Large intestine (tissue), 12 donors: ENCODE measurements at places on chromosomes 13 and 19. TPM values are rescaled to one million over a fixed set of nuclear protein-coding genes. Genes with fewer than 3 reads are reported as not detected.

GRCh38 chr13:74669149-74669548 is 534.9 kb upstream of the KLF12 start:
- no peak for DNase-seq

- no peak for DNase-seq
These were observed 10.9 kb downstream of the SHC2 start for GRCh38 chr19:449916-450315.

DNA sequence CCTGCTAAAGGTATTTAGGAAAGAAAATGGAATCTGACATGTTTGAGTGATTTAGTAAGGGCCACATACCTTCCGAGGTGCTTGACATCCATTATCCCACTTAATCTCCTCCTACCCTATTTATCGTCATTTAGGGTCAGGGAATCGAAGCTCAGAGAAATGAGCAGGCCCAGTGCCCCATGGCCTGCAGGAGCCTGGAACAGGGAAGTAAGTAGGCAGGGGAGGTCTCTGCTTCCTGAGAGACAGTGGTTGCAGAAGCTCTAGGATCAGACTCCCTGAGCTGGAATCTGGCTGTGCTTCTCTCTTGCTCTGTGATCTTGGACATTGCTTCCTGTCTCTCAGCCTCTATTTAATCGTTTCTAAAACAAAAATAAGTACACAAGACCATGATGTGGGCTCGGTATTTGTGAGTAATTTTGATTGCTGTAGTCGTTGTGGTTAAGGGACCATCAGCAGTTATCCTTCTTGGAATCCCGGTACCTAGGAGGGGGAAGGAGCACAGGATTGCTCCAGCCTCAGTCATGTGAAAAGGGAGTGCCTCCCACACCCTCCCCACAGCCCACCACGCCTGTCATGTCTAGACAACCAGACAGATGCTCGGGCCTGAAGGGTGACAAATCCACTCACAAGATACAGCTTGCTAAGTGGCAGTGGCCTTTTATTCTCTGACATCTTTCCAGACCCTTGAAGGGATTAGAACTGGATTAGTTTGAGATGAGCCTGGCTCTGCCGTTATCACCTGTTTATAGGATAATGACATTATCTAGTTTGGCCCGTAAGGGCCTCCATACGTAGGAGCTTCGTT is 169.2 kb upstream of the TSHZ3 start:
- DNase-seq: no peak

GRCh38 chr13:71879129-71879535 is 12.1 kb upstream of the DACH1 start:
- peak; percentile 73 for DNase-seq

DNA sequence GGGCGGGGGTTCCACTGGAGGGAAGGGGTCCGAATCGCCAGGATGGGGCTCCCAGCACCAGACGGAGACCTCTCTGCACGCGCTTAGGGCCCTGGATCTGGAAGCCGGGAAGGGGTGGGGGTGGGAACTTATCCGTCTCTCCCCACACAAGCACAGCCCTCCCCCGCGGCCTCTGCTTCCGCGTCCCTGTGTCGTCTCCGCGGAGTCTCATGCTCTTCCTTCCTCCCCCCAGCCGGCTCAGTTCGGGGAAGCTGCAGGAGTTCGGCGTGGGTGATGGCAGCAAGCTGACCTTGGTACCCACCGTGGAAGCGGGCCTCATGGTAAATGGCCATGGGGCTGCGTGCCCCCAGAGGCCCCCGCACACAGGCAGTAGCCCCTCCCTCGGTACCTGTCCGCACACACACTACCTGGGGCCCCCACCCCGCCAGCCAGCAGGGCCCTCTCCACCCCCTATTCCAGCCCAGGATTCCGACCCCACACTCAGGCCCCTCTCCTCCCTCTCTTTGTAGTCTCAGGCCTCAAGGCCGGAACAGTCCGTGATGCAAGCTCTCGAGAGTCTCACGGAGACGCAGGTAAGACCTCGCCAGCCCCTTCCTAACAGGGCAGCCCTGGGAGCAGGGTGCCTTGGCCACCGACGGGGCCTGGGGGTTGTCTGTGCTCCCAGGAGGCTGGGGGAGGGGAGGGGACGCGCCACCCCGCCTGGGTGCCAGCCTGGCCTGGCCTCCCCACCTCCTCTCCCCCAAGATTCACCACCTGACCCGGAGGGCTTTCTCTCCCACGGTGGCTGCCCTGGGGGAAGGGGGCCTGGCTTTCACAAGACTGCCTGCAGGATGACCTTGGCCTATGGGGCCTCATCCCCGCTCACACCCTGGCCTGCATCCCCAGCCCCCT is 3.2 kb downstream of the MIDN start:
- DNase-seq: peak; percentile 89

DNA sequence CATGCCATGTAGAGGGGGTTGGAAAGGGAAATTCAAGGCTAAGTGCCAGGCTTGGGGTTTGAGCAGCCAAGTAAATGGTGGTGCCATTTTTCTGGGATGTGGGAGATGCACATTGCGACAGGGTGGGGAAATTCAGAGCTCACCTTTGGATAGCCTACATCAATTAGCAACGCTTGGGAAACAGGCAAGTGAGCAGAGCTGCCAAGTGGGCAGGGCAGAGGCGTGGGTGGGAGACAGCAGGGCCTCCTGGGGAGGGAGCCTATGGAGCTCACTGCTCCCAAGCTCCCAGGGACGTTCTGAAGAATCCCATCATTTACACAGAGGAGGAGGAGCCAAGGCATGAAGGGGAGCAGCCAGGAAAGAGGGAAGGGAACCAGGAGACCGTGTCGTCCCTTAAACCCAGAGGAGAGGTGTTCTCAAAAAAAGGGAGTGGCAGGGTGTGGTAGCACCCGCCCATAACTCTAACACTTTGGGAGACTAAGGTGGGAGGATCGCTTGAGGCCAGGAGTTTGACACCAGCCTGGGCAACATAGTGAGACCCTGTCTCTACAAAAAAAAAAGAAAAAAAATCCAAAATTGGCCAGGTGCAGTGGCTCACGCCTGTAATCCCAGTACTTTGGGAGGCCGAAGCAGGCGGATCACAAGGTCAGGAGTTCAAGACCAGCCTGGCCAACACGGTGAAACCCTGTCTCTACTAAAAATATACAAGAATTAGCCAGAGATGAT is 11.5 kb upstream of the CCNE1 start:
- DNase-seq: no peak

GRCh38 chr13:113528101-113528812 is 37.7 kb upstream of the DCUN1D2 start:
- DNase-seq: no peak

VSTM2B gene
- 8.3 TPM for polyA plus RNA-seq

- DNase-seq: no peak
These were observed 45.5 kb downstream of the OLFM4 start for GRCh38 chr13:53074114-53074513.

DNA sequence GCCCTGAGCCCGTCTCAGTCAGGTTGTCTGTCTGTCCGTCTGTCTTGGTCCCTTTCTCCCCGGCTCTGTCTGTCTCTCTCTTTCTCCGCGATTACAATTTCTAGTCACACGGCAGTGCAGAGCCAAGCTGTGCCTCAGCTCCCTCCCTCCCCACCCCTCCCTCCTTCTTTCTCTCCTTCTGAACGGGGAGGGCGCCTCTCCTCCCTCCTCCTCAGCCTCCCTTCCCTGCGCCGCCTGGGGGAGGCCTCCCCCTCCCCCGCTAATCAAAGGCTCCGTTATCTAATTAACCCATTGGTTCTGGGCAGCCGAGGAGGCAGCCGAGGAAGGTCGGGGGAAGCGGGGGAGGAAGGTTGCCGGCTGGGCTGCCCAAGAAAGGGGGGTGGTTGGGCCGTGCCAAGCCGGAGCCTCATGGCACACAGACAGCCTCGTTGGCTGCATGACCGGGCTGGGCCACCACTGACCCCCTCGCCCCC is 16.5 kb downstream of the LRRC4B start:
- no peak for DNase-seq

DNA sequence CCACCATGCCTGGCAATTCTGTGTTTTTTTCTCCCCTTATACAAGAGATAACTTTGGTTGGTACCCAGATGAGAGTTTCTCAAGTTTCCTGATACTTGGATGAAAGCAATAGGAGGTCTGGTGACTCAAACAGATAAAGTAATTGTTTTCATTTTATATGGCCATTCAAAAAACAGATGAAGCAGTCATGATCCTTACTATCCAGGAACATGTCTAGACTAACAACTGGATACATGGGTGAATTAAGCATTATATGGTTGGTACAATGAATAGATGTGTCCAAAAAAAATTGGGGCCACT is 8.5 kb downstream of the ZNF430 start:
- DNase-seq: no peak

DNA sequence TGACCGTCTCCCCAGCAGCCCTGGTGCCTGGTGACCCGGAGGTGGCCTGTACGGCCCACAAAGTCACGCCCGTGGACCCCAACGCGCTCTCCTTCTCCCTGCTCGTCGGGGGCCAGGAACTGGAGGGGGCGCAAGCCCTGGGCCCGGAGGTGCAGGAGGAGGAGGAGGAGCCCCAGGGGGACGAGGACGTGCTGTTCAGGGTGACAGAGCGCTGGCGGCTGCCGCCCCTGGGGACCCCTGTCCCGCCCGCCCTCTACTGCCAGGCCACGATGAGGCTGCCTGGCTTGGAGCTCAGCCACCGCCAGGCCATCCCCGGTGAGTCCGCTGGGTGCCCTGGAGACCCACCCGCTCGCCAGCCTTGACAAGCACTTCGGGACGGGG is 2.2 kb downstream of the MADCAM1 start:
- DNase-seq: no peak

MAST3 gene
- 27.9 TPM for polyA plus RNA-seq

- peak; percentile 70 for DNase-seq
These were observed 150.9 kb downstream of the PDS5B start for GRCh38 chr13:32737111-32737571.

DNA sequence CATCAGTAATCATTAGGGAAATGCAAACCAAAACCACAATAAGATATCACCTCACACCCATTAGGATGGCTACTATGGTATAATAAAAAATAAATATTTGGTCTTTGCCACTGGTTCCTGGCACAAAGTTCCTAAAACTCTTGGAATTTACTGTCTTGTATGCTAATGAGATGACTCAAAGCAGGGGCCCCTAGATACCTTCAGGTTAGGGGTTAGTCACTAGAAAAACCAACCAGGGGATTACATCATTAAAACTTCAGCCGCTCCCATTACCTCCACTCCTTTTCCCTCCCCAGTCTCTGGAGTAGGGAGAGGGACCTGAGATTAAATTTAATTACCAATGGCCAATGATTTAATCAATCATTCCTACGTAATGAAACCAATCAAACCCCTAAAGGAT is 49.6 kb downstream of the THSD1 start:
- DNase-seq: no peak

RAB8A gene
- polyA plus RNA-seq: 74.1 TPM

DNA sequence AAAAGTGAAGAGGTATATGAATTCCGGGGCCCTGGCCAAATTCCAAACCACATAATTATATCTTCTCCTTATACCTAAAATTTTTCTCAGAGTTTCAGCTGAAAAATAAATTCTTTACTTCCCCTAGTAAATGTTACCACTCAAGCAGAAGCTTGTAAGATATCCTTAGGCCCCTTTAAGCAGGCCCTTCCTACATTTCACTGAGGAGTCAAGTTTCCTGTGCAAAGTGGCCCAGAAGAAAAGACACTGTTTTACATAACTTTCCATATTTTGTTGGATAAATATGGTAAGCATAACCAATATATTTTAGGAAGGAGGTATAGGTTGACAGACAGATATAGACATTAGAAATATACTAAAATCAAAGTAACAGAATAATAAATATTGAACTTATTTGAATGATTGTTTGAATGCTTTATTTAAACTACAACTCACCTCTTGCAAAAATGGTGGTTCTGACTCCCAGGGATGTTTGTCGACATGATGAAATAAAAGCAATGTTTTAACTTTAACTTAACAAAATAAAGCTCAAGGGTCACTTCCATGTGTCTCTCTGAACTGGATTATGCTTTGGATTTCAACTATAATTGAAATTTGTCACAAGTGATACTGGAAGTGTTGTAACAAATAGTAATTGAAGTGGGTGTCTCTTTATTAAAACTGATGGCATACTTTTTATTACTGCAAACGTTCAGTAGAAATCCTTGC is 141.2 kb downstream of the SPRY2 start:
- no peak for DNase-seq

GRCh38 chr19:17580470-17581144 is 25.2 kb downstream of the COLGALT1 start:
- no peak for DNase-seq

GRCh38 chr19:3112375-3113099 is 18.4 kb downstream of the GNA11 start:
- no peak for DNase-seq

IGFL1 gene
- polyA plus RNA-seq: not detected

DNA sequence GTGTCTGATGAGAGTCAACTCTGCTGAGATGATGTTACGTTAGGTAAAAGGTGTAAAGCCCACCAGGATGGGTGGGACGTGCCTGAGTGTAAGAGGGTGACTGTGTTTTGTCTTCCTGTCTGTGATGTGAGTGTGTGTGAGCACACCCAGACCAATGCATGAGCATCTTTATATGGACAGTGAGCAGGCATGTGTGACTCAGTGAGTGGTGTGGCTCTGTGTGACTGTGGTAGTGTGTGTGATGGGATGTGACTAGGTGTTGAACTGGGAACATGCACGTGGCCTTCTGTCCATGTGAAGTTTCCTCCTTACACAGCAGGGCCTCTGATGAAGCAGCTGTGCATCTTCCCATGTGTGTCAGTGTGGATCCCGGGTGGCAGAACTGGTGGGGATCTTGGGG is 17.8 kb upstream of the LGALS16 start:
- DNase-seq: no peak

- no peak for DNase-seq
These were observed 780.5 kb upstream of the ARGLU1 start for GRCh38 chr13:107348471-107348870.

- no peak for DNase-seq
These were observed 12.2 kb upstream of the EVI5L start for GRCh38 chr19:7817801-7818200.

- DNase-seq: no peak
These were observed 14.9 kb upstream of the CYP2B6 start for GRCh38 chr19:40976134-40976533.

GRCh38 chr13:99689955-99690354 is 188.7 kb downstream of the TM9SF2 start:
- no peak for DNase-seq

GRCh38 chr19:17522988-17523872 is 11.8 kb downstream of the PGLS start:
- peak; percentile 37 for DNase-seq

DNA sequence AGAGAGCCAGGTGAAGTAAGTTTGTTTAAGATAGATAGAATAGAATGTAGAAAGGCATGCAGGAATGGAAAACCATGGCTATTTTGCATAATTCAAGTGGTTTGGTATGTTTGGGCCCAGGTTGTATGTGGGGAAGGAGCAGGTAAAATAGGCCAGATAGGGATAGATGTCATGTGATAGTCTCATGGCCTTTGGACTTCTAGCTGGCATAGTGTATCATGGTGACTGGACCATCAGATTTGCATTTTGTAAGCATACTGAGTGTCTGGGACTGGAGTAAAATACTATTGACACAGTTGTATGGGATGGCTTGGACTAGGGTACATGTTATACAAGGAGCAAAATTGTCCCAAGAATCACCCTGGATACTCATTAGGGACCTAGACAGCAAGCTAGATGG is 38.9 kb downstream of the COG3 start:
- peak; percentile 15 for DNase-seq

DNA sequence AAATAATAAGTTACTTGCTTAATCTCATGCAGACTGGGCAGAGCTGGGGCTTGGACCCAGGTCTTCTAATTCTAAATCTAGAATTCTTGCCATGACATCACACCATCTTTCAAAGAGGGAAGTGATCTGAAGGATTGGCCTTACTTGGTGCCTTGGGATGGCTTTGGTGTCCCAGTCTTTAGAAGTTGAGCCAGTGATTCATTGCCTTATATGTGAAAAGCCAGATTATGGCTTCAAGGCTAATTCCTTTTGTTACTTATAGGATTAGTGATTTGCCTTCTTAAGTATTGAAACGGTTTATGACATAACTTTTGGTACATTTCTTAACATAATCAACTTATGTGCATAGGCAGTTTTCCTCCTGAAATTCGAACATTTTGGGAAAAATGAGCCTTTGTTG is 14.9 kb downstream of the COG3 start:
- no peak for DNase-seq
